ENCODE measurements at places on chromosomes 6 and 20.

DNA sequence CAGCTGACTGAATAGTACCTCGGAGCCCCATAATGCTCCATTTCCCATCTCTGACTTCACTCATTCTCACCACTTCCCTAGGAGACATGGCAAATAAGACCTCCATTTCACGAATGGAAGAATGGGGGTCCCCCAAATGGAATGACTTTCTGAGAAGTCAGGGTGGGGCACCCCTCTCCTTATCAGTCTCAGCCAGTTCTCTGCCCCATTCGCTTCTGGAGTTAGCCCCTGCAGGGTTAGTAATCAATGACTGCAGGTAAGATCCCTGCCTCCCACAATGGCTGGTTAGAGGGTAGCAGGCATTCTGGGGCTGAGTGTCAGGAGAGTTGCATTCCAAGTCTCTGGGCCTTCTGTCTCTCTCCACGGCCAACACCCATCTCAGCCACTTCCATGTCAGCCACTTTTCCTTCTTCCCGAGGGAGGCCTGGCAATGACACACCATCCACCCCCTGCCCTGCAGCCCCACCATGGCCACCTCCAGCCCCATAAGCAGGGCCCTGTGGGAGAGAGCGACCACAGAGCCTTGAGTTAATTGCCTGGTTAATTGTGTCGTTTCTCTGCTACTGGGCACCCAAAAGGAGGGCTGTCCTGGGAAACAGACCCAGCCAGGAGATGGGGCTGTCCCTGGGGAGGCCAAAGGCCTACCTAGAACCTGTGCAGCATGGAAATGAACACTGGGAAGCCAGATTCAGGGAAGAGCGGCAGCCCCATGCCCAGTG, 13.4 kb downstream of the CCDC167 start:
- DNase-seq, result no peak

DNA sequence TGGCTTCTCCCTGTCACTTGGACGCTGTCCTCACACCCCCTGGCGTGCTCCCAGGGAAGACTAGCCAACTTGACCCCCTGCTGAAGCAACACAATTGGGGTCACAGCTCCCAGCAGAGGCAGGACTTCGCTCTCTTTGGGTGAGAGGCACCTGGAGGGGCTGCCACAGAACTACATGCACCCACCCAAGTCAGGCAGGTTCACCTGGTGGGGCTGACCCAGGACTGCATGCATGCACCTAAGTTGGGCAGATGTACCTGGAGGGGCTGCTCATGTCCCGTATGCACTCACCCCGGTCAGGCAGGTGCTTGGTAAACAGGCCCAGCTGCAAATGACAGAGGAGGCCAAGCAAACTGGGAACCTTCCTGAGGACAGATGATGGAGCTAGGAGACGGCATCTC, 154.3 kb upstream of the RPS6KA2 start:
- DNase-seq, result peak; percentile 1

GRCh38 chr6:149050160-149050559, 267.4 kb upstream of the TAB2 start:
- DNase-seq, result no peak

DNA sequence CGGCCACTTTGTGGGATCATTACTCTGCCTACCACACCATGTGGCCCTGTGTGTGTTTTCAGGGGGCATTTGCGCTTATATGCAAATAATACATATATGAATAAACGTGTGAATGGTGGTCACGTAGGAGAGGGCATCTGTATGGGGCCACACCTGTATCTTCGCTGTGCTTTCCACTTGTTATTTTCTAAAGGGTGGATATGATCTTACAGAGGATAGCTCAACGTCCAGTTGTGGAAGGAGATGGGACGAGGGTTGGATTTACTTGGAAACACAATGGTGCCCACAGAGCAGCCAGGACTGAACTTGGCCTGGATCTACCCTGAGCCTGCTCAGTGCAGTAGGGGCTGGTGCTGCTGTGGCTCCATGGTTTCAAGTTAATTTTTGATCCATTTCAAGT, 93.3 kb downstream of the YTHDF1 start:
- no peak for DNase-seq

DNA sequence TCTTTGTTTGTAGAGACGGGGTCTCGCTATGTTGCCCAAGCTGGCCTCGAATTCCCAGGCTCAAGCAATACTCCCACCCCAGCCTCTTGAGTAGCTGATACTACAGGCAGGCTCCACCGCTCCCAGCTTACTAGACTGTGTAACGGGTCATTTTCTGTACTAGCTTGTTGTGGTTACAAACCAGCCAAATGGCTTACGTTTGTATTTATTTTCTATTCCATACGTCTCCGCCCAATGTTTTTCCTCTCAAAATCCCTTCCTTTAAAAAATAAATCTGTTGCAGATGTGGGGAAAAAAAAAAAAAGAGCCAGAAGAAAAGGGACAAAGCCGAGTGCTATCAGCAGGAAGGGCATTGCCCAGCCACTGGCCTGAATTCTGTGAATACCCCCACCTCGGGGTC, 41.6 kb downstream of the PRND start:
- no peak for DNase-seq
